Suppressor macrophage treated with lipopolysaccharide for 1 hour (primary cell): ENCODE measurements at places on chromosomes 1 and 21.

DNA sequence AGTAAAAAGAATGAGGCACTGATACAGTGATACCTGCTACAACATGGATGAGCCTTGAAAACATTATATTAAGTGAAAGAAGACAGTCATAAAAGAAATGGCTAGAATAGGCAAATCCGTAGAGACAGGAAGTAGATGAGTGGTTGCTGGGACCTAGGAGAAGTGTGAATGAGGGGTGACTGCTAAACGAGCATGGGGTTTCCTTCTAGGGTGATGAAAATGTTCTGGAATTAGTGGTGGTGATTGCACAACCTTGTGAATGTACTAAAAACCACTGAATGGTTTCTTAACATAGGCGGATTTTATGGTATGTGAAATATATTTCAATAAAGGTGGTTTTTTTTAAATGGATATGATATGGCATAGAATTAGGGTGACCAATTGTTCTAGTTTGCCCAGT, 12.6 kb upstream of the SERINC2 start:
- peak; percentile 71 for DNase-seq

DNA sequence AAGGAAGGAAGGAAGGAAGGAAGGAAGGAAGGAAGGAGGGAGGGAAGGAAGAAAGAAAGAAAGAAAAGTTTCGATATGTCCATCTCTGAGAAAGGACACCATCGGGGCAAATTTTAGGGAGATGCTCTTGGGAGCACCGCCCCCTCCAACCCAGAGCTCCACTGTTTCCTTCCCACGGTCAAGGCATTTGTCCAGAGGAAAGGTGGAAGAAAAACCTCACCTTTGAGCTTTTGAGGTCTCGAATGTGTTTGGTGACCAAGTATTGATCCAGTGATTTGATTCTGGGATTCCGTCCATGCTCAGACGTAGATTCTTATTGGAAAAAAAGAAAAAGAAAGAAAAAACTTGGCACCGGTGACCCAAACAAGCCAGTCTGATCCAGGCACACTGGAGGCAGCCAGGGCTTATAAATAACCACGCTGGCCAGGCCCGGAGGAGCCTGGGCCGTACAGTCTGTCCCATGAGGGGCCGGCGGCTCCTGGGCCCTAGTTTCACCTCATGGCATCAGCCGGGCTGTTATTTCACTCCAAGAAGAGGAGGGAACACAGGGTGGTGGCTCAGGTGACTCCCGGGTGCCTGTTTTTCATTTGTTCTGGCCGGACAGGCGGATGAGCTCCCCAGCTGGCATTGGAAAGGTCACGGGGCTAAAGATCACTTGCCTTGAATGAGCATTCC, 36.1 kb upstream of the SLC25A33 start:
- DNase-seq: no peak

GRCh38 chr1:241401156-241401555, 44.2 kb upstream of the RGS7 start:
- DNase-seq: no peak

- DNase-seq: peak; percentile 67
Measured at GRCh38 chr1:110668549-110668948, 6.2 kb downstream of the KCNA3 start.

- no peak for DNase-seq
Measured at GRCh38 chr21:33067043-33067442, 2.9 kb upstream of the OLIG1 start.

DNA sequence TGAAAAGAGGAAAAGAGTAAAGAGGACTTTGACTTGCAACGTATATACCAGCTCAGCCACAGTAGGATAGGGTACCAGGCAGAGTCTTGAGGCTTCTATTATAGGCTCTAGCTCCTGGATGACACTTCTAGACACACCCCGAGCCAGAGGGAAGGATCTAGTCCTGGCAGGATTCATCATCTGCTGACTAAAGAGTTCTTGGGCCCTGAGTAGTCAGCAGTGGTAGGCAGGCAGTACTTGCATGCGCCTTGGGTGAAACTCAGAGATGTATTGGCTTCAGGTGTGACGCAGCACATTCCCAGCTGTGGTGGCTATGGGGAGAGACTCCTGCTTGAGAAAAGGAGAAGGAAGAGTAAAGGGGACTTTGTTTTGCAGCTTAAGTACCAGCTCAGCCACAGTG, 162.3 kb upstream of the APP start:
- no peak for DNase-seq

DNA sequence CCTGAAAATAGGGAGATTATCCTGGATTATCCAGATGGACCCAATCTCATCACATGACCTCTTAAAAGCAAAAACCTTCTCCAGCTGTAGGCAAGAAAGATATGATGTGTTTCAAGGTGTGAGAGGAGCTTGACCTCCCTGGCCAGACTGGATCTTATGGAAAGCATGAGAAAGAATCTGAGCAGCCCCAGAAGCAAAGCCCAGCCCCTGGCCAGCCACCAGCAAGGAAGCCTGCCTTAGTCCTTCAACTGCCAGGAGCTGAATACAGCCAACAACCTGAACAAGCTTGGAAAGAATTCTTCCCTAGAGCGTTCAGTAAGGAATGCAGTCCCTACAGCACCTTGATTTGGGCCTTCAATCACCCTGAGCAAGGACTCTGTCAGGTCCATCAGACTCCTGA, 375.0 kb upstream of the CHRM3 start:
- DNase-seq: no peak

DNA sequence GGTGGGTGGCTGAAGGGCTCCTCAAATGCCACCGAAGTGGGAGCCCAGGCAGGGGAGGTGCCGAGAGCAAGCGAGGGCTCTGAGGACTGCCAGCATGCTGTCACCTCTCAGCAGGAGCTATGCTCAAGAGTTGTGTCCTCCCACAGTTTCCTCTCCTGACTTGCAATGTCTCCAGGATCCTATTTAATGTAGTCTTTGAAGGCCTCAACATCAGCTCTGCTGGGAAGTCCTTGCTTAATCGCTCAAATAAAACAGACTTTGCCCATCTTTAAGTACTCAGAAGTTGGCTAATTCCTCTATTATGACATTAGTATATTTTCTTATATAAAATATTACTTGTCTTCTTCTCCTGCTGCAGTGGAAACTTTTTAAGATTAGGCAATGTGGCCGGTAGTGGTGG, 154.2 kb upstream of the NRIP1 start:
- DNase-seq: peak; percentile 45

GRCh38 chr1:105608713-105609112, 1447.8 kb upstream of the PRMT6 start:
- DNase-seq: no peak

DNA sequence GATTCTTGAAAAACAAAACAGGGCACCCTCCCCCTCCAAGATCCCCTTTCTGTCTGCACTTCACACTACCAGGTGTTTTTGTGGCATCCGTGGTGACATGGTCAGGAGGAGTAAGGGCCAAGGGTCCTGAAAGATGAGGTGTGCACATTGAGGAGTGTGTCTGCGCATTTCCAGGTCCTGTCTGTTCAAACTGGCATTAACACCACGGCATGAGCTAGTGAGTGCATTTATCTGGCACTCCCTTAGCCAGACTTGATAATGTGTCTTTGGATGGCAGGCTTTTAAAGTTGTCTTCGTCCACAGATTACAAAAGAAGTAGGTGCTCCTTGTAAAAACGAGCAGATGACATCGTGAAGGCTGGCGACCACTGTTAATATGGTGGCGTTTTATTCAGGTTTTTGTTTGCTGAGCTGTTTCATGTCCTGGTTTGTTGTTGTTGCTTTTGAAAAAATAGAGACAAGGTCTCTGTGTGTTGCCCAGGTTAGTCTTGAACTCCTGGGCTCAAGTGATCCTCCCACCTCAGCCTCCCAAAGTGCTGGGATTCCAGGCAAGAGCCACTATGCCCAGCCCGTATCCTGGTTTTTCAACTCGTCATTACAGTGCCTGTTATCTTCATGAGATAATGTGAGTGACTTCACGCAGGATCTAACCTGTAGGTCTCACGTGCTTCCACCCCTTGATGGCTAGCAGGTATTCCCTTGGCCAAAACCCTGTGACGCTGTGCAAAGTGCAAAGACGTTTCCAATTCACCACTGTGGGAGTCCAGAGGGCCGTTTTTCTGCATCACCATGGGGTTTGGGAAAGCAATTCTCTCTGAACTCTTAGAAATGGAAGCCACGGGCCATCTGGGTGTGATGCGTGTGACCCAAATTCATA, 4.2 kb downstream of the TMEM51 start:
- DNase-seq: no peak

DNA sequence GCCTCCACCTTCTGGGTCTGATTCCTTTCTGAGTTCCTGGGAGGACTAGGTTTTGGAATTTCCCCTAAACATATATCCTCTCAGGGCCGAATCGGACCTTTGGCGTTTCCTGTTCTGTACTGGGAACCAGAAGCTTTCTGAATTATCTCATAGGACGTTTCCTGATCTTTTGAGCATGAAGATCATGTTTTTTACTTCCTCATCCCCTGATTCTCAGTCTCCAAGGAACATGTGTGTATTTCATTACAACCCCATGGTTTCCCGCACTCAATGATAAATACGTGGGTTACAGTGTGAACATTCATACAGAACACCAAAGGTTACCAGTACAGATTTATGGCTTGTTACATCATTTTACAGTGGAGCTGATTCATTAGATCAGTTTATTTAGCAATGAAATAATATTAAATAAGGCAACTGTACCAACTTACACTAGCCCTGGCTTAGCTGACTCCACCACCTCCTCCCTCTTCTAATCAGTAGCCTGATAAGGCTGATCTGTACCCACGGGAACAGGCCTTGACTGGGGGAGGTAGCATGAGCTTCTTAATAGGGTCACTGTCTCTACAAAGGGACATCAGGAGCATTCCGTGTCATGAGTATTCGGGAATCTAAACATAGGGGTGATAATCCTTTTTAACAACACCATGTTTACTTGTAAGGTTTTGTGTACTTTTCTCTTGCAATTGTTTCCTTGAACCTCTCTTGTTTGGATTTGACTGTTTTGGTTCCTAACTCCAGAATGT, 57.8 kb upstream of the ERRFI1 start:
- DNase-seq: peak; percentile 79

GRCh38 chr21:16797540-16797939, 715.3 kb upstream of the CXADR start:
- DNase-seq: no peak
